ENCODE measurements at places on chromosomes 12 and 14.
A peak's percentile ranks its signal among the peaks of the same experiment; 100 is the strongest.

DNA sequence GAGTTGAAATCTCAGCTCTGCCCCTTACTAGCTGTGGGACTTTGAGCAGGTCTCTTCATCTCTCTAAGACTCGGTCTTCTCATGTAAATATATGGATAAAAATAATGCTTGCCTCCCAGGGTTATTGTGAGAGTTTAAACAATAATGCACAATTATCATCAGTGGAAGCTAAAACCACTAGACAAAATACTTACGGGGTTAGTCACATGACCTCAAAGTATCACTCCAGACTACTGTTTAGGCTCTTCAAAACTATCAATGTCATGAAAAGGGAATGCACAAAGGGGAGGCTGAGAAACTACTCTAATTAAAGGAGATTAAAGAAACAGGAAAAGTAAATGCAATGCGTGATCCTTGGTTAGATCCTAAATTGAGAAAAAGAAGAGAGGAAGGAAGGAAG is 24.5 kb upstream of the TSPAN11 start:
- DNase-seq = no peak

- DNase-seq = no peak
Observed at GRCh38 chr12:121124402-121125109, 8.1 kb upstream of the P2RX7 start.

GRCh38 chr14:61406198-61406597 is 84.8 kb downstream of the PRKCH start:
- no peak for DNase-seq

GRCh38 chr12:50922820-50923219 is 29.5 kb upstream of the HIGD1C start:
- DNase-seq = no peak

- no peak for DNase-seq
Observed at GRCh38 chr12:76135456-76135855, 51.0 kb upstream of the NAP1L1 start.

- DNase-seq = no peak
Observed at GRCh38 chr14:88227693-88228092, 95.4 kb downstream of the KCNK10 start.

GRCh38 chr14:101065246-101065645 is 161.7 kb upstream of the RTL1 start:
- no peak for DNase-seq

DNA sequence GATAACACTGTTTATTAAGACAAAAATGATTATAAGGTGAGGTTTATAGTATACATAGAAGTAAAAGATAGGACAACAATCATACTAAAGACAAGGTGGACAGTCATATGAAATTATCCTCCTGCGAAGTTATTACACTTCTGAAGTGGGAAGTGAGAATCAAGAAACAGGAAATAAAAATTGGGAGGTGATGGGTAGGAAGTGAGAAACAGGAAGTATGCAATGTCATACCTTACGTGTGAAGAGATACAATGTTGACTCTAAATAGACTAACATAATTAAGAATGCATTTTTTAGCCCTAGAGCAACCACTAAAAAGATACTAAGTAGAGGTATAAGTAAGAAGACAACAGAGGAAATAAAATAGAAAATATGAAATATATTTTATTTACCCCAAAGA is 43.7 kb downstream of the GRIN2B start:
- no peak for DNase-seq

- peak; percentile 27 for DNase-seq
Observed at GRCh38 chr14:71586131-71586897, 345.9 kb upstream of the RGS6 start.

DNA sequence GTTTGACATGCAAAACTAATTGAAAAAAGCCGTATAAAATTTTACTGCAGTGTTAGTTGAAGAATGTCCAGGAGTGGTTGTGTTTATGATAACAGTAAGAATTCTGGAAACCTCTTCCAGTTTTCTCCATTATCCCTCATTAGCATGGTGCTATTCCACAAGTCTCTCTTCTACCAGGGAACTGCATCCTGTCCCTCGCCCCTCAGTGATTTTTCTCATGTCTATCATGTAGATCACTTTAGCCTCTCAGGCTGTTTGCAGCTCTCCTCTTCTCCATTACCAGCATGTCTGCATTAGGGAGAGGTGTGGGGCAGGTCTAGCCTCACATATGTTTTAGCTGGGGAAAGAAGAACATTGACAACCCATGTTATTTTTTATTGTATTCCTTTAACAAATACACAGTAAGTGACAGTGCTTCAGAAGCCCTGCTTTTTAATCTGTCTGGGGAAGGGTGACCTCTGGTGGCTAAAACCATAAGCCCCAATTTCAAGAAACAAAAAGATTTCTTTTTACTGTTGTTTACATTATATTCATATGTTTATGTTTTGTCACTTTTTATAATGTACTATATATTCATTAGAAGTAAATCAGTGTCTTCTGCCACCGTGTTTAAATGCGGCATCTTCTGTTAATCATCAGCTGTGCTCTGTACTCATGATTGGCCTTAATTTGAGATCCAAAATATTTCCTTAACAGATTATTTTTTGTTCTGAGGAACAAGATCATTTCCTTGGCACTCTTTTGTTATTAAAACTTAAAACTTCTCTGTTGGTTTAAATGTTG is 70.7 kb downstream of the RASSF8 start:
- DNase-seq = no peak

GRCh38 chr14:59148334-59148900 is 40.0 kb upstream of the DAAM1 start:
- no peak for DNase-seq

DNA sequence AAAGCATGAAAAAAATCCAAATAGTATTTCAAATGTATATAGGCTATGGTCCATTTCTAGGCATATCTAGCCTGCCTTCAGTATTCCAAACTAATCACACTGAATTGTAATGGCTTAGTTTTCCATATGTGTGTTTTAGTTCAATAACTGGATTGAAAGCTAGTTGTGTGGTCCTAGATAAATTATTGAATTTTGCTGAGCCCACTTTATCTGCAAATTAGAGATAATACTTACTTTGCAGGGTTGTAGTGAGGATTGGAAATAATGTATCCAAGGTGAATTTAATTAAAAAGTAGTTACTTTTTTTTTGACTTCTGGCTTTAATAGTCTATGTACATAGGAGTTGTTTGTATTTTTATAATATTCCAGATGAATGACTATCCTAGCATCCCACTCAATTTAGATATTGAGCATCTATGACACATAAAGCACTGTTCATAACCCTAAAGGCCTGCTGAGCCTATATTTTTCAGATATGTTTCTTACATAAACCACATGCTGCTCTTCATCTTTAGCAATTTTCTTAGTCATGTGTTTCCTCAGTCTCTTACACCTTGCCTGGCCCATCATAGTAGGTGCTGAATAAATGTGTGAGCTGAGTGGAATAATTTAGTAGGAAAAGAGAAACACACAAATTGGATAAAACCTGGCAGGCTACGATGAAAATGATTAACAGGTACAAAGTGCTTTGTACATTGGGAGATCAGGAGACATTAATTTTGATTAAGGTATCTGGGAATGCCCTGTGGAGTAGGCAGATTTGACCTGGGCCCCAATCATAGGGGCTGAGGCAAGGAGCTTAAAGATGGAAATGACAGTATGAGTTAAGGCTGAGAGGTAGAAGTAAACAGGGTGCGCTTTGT is 1.1 kb upstream of the ATP23 start:
- no peak for DNase-seq

DNA sequence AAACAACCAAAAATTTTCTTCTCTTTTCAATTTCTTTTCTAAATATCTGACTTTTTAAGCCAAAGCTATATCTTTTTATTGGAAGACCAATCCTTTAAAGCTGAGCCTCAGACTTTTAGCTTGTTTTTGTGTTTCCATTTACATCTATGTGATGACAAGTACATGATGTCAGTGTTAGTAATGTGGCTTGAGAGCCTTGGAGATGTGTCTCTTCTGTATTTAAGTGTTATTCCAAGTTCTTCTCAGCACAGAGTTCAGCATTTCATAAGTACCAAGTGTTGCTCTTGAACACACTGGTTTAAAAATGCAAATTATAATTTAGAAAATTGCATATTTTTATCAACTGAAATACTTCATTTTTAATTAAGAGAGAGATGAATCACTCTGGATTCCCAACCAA is 948.9 kb upstream of the FLRT2 start:
- DNase-seq = no peak

- DNase-seq = no peak
Observed at GRCh38 chr14:83702619-83703018, 1827.3 kb upstream of the FLRT2 start.

GRCh38 chr12:3175238-3175637 is 98.1 kb downstream of the TSPAN9 start:
- no peak for DNase-seq

- DNase-seq = no peak
Observed at GRCh38 chr12:106648736-106649135, 65.9 kb downstream of the RFX4 start.

All from AG09319 (cell line).